ENCODE measurements at places on chromosomes 1 and 21.

- no peak for DNase-seq
Measured at GRCh38 chr1:18684303-18684702, 53.7 kb downstream of the PAX7 start.

GRCh38 chr21:32807717-32808380 lies 36.3 kb upstream of the PAXBP1 start:
- peak; percentile 64 for DNase-seq

- peak; percentile 16 for DNase-seq
Measured at GRCh38 chr1:217857061-217857460, 225.9 kb downstream of the SPATA17 start.

GRCh38 chr1:55575571-55576279 lies 360.6 kb upstream of the USP24 start:
- no peak for DNase-seq

DNA sequence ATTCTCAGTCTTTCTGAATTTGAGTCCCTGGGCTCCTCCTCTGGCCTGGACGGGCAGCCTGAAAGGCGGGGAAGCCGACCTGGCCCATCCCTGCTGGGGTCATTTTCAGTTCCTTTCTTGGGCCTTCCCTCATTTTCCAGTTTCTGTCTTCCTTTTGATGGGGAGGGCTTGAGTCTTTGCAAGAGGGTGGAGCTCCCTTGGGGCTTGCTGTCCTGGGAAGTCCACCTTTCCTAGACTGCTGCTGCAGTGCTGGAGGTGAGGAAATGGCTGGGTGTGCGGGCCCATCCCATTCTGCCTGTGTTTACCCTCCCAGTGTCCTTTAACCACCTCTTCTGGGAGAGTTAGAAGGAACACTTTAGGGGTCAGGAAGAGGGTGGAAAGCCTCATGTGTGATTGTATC lies 40.4 kb upstream of the SYNC start:
- DNase-seq, result no peak

- DNase-seq, result no peak
Measured at GRCh38 chr1:221778125-221778524, 36.2 kb upstream of the DUSP10 start.

Measured in fibroblast of skin of right quadriceps (primary cell).